ENCODE measurements at places on chromosomes 7 and 10. TPM values are rescaled to one million over a fixed set of nuclear protein-coding genes. Genes with fewer than 3 reads are reported as not detected.

- no peak for DNase-seq
- no peaks in the 10 kb centered on the region for H3K27me3 ChIP-seq
- H3K27ac ChIP-seq: no peak overlapping the region
- no peak overlapping the region for H3K4me3 ChIP-seq
- no peaks in the 10 kb centered on the region for H3K4me1 ChIP-seq
Measured at GRCh38 chr7:144892761-144893160, 56.9 kb upstream of the TPK1 start.

DNA sequence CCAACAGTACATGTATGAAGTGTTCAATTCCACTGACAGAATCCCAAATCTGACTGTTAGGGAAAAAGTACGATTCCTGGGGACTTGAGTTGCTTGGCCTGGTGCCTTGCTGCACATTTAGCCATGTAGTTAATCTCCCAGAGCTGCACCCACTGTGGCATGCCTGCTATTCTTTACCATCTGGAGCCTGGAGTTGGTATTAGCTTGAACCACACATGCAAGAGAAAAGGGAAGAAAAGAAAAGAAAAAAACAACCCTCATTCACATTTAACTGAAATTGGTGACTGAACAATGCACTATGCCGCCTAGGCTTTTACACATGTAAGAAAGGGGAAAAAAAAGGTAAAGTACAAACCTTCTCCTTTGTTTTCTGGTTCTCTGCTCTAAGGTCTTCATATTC lies 26.1 kb downstream of the SHTN1 start:
- H3K27ac ChIP-seq: no peak overlapping the region
- DNase-seq: no peak
- H3K36me3 ChIP-seq: peaks cover 3% of the 10 kb centered on the region
- H3K4me3 ChIP-seq: no peak overlapping the region
- no peaks in the 10 kb centered on the region for H3K27me3 ChIP-seq
- H3K4me1 ChIP-seq: no peaks in the 10 kb centered on the region

SEPTIN7 gene
- 187 TPM for total RNA-seq

POLR2J gene
- 55.8 TPM for total RNA-seq

All from left ventricle myocardium inferior (tissue), 1 donor.